SK-MEL-5 (cell line): ENCODE measurements at places on chromosomes 5 and 9. TPM values are rescaled to one million over a fixed set of nuclear protein-coding genes. Genes with fewer than 3 reads are reported as not detected.

DNA sequence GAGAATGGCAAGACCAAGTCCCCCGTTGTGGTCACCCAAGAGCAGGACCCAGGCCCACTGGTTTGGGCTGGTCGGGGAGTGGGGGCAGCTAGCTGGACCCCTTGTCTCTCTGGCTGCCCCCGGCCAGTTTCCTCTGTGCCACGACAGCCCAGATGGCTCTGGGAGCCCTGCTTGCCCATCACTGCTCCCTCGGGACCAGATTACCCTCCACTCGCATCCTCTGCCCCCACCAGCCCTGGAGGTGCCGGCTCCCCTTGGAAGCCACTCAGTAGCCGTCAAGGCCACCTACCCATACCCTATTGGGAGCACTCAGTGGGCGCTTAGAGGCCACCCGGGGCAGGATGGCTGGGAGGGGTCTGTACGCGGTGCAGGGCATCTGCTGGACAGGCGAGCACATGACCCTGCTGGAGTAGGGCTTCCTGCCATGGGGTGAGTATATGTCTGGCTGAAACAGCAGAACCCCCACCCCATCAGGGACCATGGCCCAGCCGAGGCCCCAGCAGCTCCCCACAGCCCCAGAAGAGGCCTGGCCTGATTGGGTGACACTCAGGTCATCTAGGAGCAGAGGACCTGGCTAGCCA, 70.0 kb downstream of the ZNF354C start:
- no peak for DNase-seq

The PTGER4 gene
- 0.95 and 1.0 TPM in 2 replicates for total RNA-seq

DNA sequence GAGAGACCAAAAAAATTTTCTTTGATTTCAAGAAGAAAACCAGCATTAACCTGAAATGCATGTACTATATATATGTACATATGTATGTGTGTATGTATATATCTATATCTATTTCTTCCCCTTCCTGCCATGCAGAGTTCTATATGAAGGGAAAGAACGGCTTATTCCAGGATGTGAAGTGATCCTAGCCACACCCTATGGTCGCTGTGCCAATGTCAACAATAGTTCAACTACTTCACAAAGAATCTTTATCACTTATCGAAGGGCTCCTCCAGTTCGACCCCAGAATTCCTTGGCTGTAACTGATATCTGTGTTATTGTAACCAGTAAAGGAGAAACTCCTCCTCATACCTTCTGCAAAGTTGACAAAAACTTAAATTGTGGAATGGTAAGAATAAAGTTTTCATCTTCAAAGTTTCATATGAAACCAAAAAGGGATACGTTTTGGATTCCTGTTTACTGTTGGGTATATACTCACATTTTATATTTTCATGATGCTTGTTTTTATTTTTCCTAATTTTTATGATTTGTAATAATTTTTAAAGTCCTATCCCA, 56.2 kb downstream of the DENND4C start:
- no peak for DNase-seq

DNA sequence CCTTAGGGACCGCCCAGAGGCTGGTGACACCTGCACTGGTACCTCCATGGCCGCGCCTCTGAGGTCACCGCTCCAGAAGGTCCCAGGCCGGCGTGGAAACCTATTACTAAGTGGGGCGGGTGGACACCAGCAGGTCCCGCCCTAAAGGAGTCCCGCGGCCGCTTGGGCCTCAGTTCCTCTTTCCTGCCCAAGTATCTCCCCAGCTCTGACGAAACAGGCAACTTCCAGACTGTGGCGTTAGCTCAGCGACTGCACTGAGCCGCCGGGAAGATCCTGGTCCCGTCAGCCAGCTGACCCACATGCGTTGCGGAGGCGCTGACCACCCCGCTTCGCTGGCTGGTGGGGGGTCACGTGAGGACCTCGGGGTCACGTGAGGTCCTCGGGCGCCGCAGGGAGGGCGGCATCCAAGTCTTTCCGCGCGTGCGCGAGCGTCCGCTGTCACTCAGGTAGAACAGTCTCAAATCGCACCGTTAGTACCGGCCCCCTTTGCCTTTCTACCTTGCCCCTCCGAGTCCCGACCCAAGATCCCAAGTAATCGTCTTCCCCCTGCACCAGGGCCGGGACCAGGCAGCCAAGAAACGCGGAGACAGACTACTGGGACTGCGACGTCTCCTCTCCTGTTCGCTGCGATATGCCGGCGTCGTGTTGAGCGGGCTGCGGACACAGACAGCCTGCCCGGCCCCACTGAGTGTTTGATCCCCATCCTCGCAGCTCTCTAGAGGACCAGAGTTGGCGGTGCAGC, 53.7 kb upstream of the KDM4C start:
- DNase-seq = peak; percentile 5

DNA sequence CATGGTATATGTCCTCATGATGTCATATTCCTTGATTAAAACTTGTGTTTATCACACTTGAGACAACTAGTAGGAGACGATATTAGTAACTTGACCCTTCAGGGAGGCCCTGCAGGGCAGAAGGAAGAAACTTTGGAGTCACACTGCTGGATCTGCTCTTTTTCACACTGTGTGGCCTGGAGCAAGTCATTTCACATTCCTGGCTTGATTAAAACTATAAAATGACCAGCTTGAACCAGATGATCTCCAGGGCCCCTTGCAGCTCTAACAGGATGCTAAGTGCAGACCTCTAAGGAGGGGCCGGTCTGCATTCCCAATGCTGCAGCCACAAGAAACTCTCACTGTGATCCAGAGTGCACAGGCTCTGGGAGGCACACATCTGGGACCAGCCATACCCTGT, 146.4 kb upstream of the ZNF366 start:
- no peak for DNase-seq

GRCh38 chr5:12354686-12355085, 450.4 kb upstream of the CTNND2 start:
- DNase-seq = peak; percentile 52

The MYO10 gene
- 161 and 191 TPM in 2 replicates for total RNA-seq

The CCL19 gene
- not detected in 2 replicates for total RNA-seq

The GAS1 gene
- 15.9 and 19.6 TPM in 2 replicates for total RNA-seq

- no peak for DNase-seq
Observed at GRCh38 chr5:160844177-160844576, 7.8 kb downstream of the ATP10B start.

- DNase-seq = peak; percentile 14
Observed at GRCh38 chr5:145554399-145554798, 280.7 kb downstream of the PRELID2 start.

- no peak for DNase-seq
Observed at GRCh38 chr5:65882278-65882677, 44.1 kb upstream of the ERBIN start.

DNA sequence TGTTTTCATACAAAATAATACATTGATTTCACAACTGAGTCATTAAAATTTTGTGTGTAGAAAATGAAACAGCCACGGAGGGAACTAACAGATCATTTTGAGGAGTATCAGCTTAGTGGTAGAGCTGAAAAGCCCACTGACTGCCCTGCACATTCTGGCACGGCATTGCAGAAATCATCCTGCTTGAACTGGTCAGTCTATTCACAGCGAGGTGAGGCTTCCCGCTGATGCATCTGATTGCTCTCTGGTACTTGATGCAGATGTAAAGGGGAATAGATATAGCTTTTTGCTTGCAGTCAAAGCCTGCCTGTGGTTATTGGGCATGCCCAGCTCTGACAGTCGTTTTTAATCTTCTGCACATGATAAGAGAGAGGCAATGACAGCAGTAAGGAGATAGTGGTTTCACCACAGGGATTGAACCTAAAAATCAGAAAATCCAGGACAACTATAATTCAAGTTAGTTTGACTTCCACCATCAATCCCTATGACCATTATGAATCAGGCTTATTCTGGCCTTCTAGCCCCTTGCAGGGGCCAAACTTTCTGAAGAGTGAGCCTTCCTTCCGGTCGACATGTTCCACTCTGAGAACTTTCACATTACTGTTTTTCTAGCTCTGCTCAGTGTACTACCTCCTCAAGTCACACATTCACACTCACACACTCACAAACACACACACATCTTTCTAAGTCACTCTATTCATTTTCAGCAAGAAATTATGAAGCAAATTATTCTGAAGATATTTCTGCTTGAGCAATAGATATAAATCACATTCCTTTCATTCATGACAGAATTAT, 782.8 kb upstream of the NUDT12 start:
- peak; percentile 52 for DNase-seq

DNA sequence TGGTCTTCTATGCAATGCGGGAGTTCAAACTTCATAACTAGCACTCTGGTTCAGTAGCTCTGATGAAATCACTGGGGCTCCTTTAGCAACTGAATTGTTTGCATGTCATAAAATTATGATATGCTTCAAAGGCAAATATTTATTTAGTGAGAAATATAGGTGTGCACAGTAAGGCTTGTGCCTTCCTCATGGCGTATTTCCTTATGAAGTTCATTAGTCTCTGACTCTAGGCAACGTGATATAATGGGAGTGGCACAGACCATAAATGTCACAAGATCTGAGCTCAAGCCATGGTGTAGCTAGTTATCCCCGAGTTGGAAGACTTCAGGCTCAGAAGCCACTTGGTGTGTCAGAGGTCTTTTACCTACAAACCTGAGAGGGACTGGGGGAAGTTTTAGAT, 35.5 kb downstream of the PIP5K1B start:
- no peak for DNase-seq

- no peak for DNase-seq
Observed at GRCh38 chr5:90014420-90014819, 395.1 kb downstream of the CETN3 start.

The CAST gene
- 283 and 285 TPM in 2 replicates for total RNA-seq

DNA sequence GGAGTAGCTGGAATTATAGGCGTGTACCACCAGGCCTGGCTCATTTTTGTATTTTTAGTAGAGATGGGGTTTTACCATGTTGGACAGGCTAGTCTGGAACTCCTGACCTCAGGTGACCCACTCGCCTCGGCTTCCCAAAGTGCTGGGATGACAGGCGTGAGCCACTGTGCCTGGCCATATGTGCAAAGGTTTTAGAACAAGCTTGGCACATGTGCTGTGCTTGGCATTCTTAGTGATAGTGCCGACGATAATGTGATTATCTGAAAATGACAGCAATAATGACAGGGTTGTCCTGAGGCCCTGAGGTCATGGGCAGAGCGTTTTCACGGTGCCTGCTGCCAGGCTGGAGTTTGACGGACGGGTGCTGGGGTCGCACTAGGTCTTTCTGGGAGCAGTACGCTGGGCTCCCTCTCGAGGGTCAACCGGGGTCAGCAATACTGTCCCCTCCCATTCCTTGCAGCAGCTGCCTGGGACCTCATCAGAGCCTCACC, 42.6 kb downstream of the HMCN2 start:
- no peak for DNase-seq

The CBY3 gene
- not detected in 2 replicates for total RNA-seq

The SPINK6 gene
- total RNA-seq = 0.61 TPM in 1 of 2 replicates, not detected in the other

GRCh38 chr5:122500245-122501088, 188.4 kb downstream of the SNCAIP start:
- peak; percentile 69 for DNase-seq

GRCh38 chr5:126675338-126675737, 74.6 kb downstream of the PHAX start:
- DNase-seq = no peak

- DNase-seq = no peak
Observed at GRCh38 chr5:14039063-14039462, 94.6 kb upstream of the DNAH5 start.

- DNase-seq = no peak
Observed at GRCh38 chr5:5572976-5573797, 150.7 kb downstream of the ICE1 start.

- no peak for DNase-seq
Observed at GRCh38 chr9:134495881-134496412, 145.7 kb upstream of the COL5A1 start.

GRCh38 chr5:321230-321725, at the start of gene AHRR:
TSS of gene AHRR (plus strand) at chr5:321714. CDS start at chr5:343903, 22,189 bp downstream.
- DNase-seq = peak; percentile 80

The PCDHA5 gene
- 0.40 and 0.77 TPM in 2 replicates for total RNA-seq

The ROPN1L gene
- 0.83 and 1.2 TPM in 2 replicates for total RNA-seq

The FST gene
- 0.48 and 0.74 TPM in 2 replicates for total RNA-seq

GRCh38 chr5:58156973-58157701, 302.7 kb downstream of the PLK2 start:
- DNase-seq = no peak

The PRLR gene
- 21.4 and 22.2 TPM in 2 replicates for total RNA-seq

- no peak for DNase-seq
Observed at GRCh38 chr5:180026734-180027458, 44.7 kb downstream of the RNF130 start.

GRCh38 chr9:127723444-127723843, 7.6 kb downstream of the TTC16 start:
- DNase-seq = no peak
